ENCODE measurements at places on chromosomes 1 and 21.
A peak's percentile ranks its signal among the peaks of the same experiment; 100 is the strongest.

DNA sequence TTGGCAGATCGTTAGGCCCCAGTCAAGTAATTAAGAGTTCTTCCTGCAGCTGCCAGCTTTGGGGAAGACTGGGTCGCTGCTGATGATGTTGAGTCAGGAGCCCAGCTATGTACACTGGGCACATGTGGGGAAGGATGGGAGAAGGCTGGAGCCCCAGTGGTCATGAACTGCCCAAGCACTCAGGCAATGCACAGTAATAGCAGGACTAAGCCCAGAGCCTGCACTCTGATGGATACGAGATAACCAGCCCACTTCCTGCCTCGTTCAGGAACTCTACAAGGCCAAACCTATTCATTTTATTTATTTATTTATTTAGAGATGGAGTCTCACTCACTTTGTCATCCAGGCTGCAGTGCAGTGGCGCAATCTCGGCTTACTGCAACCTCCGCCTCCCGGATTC lies 81.1 kb upstream of the BTG3 start:
- DNase-seq = no peak

DNA sequence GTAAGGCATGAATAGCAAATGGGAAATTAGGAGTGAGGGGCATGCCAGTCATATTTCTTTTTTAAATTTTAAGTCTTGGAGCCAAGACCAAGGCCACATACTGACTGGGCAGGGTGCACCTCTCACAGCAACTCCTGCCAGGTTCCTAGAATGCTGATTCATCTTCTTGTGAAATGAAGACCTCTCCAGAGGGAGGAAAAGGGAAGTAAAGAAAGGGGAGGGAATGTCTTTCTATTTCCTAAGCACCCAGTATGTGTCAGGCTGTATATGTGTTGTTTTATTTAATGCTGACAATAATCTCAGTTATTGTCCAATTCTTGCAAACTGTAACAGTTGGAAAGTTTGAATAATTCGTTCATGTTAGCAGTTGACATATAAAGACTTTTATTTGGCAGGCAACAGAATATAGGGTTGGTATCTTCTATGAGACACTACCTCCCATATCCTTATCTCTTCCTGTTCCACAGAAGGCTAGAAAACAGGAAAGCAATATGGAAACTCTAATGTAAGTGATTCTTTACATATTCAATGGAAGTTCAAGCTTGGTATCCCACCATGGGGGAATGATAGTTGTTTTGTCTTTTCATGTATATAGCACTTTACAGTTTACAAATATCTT lies 259.1 kb upstream of the USP24 start:
- no peak for DNase-seq

DNA sequence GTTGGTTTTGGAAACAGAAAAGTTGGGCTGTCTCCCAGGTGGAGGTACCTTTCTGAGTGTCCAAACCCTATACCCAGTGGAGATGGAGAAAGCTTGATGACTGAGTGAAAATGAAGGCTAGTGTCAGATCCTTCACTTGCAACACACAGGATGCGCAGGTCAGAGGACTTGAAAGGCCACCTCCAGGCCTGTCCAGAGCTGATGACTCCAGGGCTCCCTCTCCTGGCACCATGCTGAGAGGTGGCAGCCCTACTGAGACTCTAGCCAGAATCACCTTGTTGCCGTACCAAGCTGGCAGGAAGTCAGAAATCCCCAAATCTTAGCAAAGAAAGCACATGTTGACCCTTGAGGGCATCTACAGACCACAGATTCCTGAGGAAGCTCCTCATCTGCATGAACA lies 16.4 kb downstream of the KNCN start:
- no peak for DNase-seq

- DNase-seq = no peak
These were observed 10.0 kb downstream of the ARMH1 start for GRCh38 chr1:44684525-44684924.

DNA sequence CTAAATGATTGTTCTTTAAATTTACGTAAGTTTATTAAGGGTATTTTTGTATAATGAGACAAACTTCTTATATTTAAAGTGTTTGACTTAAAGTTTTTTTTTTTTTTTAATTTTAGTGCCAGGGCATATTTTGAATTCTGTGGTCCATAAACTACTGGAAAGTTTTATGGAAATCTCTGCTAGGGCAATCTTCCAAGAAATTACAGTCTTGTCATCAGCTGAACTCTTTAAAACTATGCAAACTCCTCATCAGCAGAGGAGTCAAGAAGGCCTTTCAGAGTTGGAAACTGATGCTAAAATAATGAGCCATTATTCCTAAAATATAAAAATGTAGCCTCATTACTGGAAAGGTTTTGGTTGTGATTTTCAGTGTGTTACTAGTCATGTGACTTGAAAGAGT lies 1201.9 kb downstream of the BRINP3 start:
- no peak for DNase-seq

DNA sequence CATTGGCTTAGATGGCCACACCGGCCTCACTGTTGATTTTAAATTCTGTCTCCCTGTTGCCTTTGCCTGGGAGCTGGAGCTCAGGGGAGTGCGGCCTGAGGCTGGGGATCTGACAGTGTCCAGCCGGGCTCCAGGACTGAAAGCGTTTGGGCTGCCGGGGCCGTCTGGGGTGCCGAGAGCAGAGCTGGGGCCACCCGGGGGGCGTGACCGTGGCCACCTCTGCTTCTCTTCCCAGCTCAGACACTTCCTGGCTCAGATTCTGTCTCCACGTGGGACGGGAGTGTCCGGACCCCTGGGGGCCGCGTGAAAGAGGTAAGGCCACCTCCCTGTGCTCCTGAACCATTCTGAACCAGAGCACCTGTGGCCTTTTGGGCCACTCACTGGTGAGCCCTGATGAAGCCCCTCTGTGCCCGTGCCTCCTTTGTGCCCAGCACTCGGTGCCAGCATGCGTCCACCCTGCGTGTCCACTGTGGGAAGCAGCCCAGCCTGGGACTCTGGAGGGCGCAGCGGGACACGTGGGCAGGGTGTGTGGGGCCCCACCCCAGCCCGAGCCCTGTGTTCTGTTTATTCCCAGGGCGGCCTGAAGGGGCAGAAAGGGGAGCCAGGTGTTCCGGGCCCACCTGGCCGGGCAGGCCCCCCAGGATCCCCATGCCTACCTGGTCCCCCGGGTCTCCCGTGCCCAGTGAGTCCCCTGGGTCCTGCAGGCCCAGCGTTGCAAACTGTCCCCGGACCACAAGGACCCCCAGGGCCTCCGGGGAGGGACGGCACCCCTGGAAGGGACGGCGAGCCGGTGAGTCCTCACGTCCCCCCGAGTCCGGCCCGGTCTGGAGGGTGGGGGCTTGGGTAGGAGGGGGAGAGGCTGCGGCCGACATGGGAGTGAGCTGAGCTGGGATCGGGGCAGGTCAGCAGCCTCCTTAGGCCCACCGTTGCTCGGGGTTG lies 64.8 kb downstream of the SLC19A1 start:
- no peak for DNase-seq

DNA sequence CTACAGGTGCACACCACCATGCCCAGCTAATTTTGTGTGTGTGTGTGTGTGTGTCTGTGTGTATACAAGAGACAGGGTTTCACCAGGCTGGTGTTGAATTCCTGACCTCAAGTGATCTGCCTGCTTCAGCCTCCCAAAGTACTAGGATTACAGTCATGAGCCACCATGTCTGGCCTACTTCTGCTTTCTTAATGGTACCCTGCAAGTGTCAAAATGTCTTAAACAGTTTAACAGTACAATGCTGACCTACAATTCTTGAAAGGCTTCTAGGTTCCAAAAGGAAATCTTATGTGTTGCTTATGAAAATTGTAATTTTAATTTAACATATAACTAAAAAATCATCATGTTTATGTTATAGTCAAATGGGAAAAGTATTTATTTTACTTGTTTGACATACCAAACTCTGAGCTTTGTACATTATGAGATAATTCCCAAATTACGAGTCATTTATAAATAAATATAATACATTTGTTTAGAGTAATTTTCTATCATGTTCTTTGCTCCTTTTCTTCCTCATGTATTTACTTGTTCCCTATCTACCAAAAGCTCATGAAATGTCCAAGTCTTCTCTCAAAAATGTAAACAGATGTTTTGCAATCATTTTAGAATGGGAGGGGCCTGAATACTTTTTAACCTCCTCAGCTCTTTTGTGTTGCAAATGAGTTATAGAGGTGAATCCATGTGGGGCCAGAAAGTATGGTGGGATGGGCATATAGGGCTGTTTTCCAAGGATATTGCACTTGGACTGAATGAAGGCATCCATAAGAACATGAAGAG lies 8.4 kb upstream of the VCAM1 start:
- no peak for DNase-seq

GRCh38 chr1:31735571-31735970 lies 28.6 kb downstream of the ADGRB2 start:
- DNase-seq = no peak

- DNase-seq = no peak
These were observed 130.1 kb downstream of the TGFB2 start for GRCh38 chr1:218475275-218475674.

DNA sequence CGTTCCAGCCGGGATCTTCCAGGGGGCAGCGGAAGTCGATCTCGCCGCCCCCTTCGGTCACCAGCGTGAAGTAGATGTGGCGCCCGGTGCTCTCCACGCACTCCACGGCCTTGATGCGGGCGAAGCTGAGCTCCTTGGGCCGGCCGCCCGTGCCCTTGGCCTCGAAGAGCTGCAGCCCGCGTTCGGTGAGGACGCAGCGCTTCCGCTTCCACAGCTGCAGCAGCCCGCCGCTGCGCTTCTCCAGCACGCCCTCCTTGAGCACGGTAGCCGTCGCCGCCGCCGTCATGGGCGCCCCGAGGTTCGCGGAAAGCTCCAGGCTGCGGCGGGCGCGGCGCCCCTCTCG lies 516 bp downstream of the PHLDA3 start:
- DNase-seq = no peak

DNA sequence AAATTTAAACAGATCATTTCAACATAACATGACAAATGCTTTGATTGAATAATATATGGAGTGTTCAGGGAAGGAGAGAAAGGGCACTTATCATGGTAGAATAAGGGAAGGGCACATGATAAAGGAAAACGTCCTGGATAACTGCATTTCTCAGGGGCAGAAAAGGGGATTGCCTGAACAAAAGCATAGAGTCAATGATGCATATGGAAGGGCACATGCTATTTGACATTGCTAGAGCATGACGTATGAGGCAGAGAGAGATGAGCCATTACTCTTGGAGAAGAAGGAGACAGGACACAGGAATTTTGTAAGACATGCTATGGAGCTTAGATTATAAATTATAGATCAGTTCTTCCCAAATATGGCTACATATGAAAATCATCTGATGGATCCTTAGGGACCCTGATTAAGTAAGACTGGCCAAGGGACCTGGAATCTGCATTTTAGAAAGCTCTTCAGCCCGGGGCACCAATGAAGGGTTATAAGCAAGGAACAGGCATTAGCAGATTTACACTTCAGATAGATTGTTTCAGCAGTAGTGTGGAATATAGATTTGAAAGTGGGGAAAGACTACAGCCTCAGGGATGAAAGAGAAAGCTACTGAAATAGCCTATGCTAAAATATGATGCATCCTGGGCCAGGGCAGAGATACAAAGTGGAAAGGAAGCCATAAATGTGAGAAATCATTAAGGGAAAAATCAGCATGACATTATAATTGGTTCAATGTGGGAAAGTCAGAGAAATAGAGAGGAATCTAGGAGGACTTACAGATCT lies 21.3 kb downstream of the FMO2 start:
- DNase-seq = no peak

- DNase-seq = no peak
These were observed 67.6 kb upstream of the GUCA2B start for GRCh38 chr1:42085596-42085995.

DNA sequence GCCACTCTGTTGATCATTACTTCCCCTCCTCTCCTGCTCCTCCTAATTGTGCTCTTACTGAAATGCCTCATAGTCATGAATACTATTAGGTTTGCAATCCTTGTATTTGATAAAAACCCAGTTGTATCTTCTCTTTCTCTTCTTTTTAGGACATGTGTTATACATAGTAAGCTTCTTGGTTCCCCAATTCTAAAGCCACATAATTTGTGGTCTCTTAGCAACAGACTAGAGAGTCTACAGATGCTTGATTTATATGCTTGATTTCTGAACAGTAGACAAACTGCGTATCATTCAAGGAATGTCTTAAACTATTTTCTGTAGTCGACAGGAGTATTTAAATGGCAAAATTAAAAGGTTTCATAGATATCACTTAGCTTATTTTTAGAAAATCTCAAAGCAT lies 1598.9 kb downstream of the PLA2G4A start:
- DNase-seq = no peak

DNA sequence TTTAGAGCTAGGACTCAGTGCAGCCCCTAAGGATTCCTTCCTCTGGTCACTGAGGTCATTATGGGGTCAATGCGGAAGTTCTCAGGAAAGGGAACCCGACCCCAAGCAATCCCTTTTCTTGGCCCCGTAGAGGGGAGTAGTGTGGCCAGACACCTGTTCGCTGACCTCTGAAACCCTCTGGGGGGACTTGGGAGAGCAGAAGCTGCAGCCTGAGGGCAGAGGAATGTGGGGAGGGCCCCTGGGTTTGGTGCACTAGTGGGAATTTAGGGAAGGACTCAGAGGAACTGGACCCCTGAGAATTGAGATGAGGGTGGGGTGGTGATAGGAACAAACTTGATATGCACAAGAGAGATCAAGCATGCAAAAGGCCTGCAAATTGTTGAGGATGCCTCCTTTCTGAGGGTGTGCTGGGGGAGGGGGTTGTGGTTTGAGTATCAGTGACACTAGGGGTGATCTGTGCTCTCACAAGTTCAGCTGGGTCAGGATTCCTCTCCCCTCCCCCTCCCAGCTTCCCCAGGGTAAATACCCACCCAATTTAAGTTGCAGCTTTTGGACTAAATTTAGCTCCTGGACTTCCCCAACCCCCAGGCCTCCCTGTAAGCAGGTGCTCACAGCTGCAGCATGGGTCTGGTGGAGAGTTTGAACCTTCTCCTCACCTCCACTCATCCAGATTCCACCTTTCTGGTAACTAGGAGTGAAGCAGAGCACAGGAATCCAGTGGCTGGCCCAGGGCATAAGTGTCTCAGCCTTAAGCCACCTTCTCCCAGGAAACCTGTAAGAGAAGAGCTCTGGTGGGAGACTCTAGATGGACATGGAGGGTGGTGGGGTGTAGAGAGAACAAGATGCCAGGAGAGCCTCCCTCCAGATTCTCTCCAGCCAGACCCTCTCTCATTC lies 13.5 kb downstream of the ADAMTSL4 start:
- peak; percentile 55 for DNase-seq

DNA sequence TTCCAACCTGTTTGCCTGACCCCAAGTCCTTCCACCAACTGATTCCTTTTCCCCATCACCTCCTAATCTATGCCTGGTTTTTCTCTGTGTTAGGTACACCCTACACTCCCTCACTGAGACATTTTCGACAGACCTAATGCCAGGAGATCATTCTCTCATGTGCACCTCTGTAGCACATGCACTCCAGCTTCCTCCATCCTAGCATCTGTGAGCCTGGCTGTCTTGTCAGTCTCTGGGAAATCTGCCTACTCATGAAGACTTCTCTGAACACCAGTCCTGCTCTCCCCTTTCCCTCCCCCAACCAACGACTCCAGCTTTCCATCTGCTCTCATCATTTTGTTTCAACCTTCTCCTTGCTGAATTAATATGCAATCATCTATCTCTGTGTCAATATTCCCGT lies 987 bp downstream of the MED8 start:
- DNase-seq = no peak

- DNase-seq = no peak
These were observed 26.0 kb downstream of the PRKAA2 start for GRCh38 chr1:56671085-56671484.

Data from activated T-helper 9 cell treated with anti-CD3 and anti-CD28 coated beads, Interleukin-2, amount 50 U/mL, for 16 hours (primary cell).